Spleen (tissue), 13 donors: ENCODE measurements at places on chromosomes 3 and 15. TPM values are rescaled to one million over a fixed set of nuclear protein-coding genes. Genes with fewer than 3 reads are reported as not detected.

Gene ETV5
- 43.3 TPM for total RNA-seq

Gene CACNA1D
- 4.3 TPM for total RNA-seq

Gene ITIH3
- total RNA-seq = 45.0 TPM

Gene MAGEL2
- total RNA-seq = 0.24 TPM

Gene RARB
- 9.9 TPM for total RNA-seq

Gene SNRK
- total RNA-seq = 99.8 TPM

Gene SLC28A1
- total RNA-seq = 0.16 TPM

Gene MESP1
- total RNA-seq = 0.60 TPM

Gene ATP13A5
- not detected for total RNA-seq

Gene CLDN16
- not detected for total RNA-seq

DNA sequence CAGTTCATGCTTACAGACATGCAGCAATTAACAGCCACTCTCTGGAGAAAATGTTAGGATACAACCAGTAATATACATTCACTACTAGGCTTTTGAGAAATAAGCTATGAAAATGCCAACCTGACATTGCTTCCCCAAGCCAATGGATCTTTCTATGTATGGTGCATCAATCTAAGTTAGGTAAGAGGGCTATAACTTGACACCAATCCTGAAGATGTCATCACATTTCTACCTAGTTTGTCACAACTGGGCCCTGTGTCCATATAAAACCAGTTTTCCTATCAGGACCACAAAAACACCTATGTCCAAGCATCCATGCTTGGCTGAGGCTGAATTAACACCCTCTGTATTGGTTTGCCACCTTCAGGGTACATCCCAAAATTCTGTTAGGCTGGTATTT lies 13.8 kb upstream of the GPX1 start:
- DNase-seq = no peak

- DNase-seq = peak; percentile 66
Measured at GRCh38 chr3:127072221-127072771, 89.4 kb downstream of the PLXNA1 start.

GRCh38 chr3:18649666-18650363 lies 224.7 kb upstream of the SATB1 start:
- DNase-seq = no peak

DNA sequence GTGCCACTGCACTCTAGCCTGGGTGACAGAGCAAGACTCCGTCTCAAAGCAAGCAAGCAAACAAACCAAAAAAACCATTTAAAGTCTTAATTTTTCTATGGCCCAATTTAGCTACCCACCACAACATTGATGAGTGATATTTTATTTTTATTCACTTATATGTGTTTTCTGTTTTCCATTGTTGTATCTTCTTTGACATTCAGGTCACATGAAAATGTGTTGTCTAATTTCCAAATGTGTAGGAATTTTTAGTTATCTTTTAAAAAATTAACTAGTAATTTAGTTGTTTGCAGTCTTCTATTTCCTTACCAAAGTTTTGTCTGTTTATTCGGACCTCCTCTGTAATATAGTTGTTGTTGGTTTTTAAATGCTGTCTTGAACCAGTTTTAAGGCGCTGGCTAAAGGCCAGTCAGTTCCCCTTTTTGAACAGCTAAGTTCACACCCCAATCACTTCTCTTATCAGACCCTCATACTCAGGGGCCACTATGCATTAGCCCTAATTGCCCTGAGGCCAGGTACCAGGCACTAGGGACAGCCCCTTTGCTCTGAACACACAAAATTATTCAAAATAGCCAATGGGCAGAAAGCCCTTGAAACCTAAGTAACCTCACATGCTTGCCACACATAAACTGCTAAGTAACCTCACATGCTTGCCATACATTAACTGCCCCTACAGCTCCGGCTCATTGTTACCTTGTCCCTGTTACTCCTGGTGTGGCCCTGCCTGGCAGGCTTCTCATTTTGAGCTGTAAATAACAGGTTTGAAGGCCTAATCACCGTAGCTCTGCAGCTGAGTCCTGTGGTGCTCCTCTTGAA lies 4.3 kb upstream of the CCR4 start:
- DNase-seq = no peak

- DNase-seq = no peak
Measured at GRCh38 chr3:194261581-194262063, 89.5 kb downstream of the CPN2 start.

- no peak for DNase-seq
Measured at GRCh38 chr3:31984321-31984720, 2.8 kb downstream of the ZNF860 start.

- no peak for DNase-seq
Measured at GRCh38 chr3:103170651-103171050, 735.8 kb downstream of the ZPLD1 start.

GRCh38 chr3:4642611-4643010 lies 149.5 kb downstream of the ITPR1 start:
- no peak for DNase-seq

DNA sequence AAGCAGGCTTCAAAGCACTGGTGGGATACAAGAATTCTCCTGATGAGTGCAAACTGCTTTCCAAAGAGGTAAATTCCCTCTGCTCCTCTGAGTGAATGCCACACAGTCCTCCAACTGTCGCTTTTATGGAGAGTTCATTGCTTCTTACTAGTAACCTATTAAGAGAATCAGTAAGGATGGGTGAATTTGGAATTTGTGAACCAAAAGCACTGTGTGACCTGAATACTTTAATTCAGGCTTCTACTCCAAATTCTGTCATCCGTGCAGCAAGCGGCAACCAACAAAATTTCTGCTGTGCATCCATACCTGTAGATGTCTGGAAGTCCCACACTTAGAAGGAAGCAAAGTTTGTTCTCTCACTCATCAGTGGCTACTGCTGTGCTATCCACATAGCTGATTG lies 66.7 kb upstream of the SNRK start:
- no peak for DNase-seq

GRCh38 chr15:100713163-100713867 lies 110.9 kb downstream of the ASB7 start:
- DNase-seq = peak; percentile 57

DNA sequence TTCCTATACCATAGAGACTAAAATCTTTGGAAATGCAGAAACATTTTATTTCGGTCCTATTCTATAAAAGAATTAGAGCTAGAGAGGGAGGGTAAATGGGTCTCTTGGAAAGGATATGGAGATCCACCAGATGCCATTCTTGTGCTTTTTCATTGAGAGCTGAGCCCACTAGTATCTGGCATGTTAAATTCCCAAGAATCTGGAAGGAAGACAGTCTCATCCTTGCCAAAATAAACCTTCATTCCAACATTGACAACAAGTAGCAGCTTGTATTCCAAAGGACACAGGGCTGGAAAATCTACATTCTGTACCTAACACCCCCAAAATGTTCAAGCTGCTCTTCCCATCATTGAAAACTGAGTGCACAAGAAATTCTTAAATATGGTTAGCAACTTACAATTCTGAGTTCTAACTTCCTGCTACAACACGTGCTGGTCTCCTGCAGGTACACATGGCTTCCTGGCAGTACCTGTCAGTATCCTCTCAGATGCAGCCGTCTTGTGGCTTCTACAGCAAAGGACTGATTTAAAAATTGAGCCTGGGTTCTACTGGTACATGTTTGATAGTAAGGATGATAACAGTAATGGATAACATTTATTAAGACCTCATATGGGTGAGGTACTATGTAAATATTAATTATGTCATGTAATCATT lies 348.1 kb downstream of the SV2B start:
- DNase-seq = no peak

DNA sequence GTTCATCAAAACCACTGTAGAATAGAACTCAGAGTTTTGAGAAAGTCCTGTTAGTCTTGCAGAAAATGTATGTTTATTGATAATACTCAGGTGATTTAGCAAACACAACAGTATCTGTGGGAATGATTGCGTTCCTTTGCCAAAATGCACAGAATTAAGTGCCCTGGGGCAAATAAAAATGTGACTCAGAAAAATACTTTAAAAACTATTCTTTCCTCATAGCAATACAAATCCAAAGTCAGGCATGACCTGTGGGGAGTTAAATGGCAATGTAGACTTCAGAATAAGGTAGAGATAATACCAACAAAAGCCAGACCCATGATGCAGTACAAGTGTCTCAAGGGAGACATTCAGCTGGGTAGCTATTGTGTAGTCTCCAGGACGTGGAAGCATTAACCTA lies 72.3 kb upstream of the SNTN start:
- no peak for DNase-seq

- no peak for DNase-seq
Measured at GRCh38 chr3:31300456-31301443, 232.0 kb upstream of the STT3B start.

GRCh38 chr3:67617518-67617917 lies 36.9 kb downstream of the SUCLG2 start:
- no peak for DNase-seq

- no peak for DNase-seq
Measured at GRCh38 chr3:131283862-131284261, 97.7 kb upstream of the NUDT16 start.

DNA sequence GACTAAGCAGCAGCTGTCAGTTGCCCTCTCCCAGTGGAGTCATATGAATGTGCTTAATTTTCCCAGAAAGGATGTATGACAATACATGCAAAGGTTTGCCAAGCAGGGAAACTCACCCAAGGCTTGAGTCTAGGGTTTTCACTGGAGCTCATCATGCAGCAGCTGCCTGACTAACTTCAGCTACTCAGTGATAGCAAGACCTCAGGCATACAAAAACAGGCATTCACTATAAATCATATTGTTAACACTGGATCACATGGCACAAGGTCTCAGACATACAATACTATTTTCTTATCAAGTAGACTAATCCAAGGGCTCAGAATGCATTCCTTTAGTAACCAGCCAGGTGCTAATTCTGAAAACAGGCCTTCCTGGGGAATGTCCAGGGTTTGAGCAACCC lies 85.0 kb upstream of the STAC start:
- DNase-seq = no peak

GRCh38 chr3:137988982-137989381 lies 21.0 kb upstream of the CLDN18 start:
- DNase-seq = no peak

DNA sequence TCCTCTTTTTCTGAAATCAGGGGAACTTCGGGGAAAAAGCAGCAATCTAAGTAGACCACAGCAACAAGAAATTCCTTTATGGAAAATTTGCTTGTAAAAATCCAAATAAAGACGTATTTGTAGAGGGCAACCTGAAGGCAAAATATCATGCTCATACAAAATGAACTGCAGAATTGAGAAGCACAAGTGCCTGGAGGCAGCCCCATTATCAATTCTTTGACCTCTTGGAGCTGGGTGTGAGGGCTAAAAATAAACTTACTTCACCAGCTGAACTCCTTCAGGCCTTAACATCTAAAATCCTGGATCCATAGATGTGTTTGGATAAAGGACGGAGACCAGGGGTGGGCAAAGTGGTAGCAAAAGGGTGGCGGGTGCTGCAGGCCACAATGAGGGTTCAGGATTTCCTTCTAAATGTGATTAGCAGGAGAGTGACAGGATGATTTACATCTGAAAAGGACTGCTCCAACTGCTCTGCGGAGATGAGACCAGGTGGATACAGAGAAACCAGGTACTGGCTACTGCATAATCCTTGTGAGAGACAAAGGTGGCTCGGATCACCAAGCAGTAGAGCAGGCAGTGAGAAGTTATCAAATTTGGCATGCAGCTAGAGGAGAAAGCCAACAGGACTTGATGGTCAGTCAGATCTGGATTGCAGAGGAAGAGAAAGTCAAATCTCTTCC lies 81.7 kb upstream of the TJP1 start:
- DNase-seq = no peak

GRCh38 chr15:74399100-74399499 lies 31.7 kb upstream of the CYP11A1 start:
- DNase-seq = no peak

DNA sequence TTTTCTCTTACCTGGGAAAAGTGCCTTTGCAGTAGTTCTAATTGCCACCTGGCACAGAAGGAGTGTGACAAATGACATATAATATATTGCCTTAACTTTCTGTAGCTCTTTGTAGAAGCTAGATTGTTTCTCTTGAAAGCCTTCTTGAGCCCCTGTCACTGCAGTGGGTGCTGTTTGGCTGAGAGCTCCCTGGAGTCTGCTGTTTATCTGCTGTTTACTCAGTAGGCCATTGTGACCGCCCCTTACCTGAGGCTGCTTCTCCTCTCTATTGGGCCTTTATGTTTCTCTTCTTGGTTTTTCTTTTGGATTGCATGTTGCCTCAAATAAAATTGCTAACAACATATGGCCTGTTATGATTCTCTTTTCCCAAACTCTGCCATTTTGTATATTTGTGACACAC lies 16.7 kb downstream of the MAP2K5 start:
- DNase-seq = no peak

DNA sequence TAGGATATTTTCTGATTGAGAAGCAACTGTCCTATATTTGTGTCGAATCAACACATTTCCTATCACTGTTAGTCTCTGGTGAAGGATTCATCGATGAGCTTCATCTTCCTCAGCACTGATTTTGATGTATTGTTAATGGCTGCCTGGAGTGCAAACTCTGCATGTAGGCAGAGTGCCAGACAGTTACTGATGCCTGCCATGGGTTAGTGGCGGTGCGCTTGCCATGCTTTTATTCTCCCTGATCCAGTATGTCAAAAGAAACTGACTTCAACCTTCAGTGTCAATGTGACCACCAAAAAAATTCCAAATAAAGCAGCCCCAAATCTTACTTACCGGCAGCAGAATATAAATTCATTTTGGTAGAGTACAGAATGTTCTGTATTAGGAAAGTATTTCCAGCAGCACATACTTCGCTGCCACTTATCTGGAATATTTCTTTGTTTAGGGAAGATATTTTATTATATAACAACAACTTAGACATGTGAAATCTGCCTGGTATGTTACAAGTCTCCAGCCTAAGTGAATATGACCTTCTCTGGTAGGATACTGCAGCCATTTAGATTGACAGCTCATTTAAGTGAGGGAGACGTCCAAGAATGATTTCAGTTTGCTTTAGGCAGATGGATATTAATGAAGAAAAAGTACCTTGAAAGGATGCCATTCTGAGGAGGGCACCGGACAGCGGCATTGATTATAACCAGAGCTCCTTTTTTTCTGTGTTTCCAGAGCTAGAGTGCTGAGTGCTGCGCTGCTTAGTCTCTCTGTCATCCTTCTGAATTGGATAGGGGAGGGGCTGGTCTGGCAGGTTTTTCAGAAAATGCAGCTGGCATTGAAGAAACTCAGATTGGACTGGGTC lies 59.9 kb downstream of the ARHGEF26 start:
- DNase-seq = no peak

DNA sequence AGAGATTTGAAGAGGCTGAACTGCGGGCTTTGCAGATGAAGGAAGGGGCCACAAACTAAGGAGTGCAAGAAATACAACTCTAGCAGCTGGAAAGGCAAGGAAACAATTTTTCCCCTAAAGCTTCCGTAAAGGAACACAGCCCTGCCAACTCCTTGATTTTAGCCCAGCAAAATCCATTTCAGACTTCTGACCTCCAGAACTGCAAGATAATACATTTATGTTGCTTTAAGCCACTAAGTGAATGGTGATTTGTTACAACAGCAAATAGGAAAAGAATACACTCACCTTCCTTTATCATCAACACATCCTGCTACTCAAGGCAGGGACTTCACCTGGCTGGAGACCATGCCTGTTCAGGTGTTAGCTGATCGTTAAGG lies 119.3 kb upstream of the NR2E3 start:
- DNase-seq = no peak

- DNase-seq = no peak
Measured at GRCh38 chr3:126982126-126982470, 817 bp upstream of the PLXNA1 start.
